ENCODE measurements at places on chromosomes 2 and 18. TPM values are rescaled to one million over a fixed set of nuclear protein-coding genes. Genes with fewer than 3 reads are reported as not detected.

The STARD6 gene
- total RNA-seq: 0.15 TPM

The SPATA3 gene
- total RNA-seq: not detected

The PDIA6 gene
- 238 TPM for total RNA-seq

The GAREM2 gene
- total RNA-seq: 0.45 TPM

The FEV gene
- not detected for total RNA-seq

The CREG2 gene
- total RNA-seq: 0.34 TPM

The INHA gene
- not detected for total RNA-seq

The DUSP2 gene
- 1.2 TPM for total RNA-seq

The HYCC2 gene
- 1.8 TPM for total RNA-seq

The RSAD2 gene
- not detected for total RNA-seq

The SF3B1 gene
- total RNA-seq: 161 TPM

The REG3A gene
- total RNA-seq: not detected

The BCL2 gene
- 3.9 TPM for total RNA-seq

The ATOH8 gene
- 15.1 TPM for total RNA-seq

The ERMN gene
- not detected for total RNA-seq

The PIAS2 gene
- 8.1 TPM for total RNA-seq

The MDH1B gene
- 0.34 TPM for total RNA-seq

The IL1R2 gene
- total RNA-seq: 0.50 TPM

The ZSWIM2 gene
- not detected for total RNA-seq

The RALB gene
- 39.3 TPM for total RNA-seq

The TLX2 gene
- 0.34 TPM for total RNA-seq

The PLA2R1 gene
- 1.5 TPM for total RNA-seq

The ADGRF3 gene
- total RNA-seq: not detected

The MCEE gene
- 12.6 TPM for total RNA-seq

The AP1S3 gene
- 2.2 TPM for total RNA-seq

The SLC4A3 gene
- 1.3 TPM for total RNA-seq

The CNTNAP5 gene
- total RNA-seq: not detected

The CCDC85A gene
- total RNA-seq: 0.15 TPM

The RGPD4 gene
- total RNA-seq: not detected

The NETO1 gene
- 0.74 TPM for total RNA-seq

The MAP3K19 gene
- total RNA-seq: not detected

The C1QL2 gene
- total RNA-seq: not detected

The PSMA8 gene
- not detected for total RNA-seq

The ACVR1C gene
- not detected for total RNA-seq

The CIB4 gene
- not detected for total RNA-seq

The TMEFF2 gene
- total RNA-seq: 19.3 TPM

The NT5C1B gene
- not detected for total RNA-seq

The MEMO1 gene
- total RNA-seq: 38.7 TPM

The FBXO15 gene
- 0.34 TPM for total RNA-seq

The PTGR3 gene
- 15.9 TPM for total RNA-seq

The LYG1 gene
- total RNA-seq: 0.45 TPM

The TGFA gene
- total RNA-seq: not detected

The SYT4 gene
- total RNA-seq: not detected

The SKOR2 gene
- not detected for total RNA-seq

The KRCC1 gene
- 15.1 TPM for total RNA-seq

The IL36A gene
- not detected for total RNA-seq

The NEU2 gene
- not detected for total RNA-seq

The TEKT4 gene
- not detected for total RNA-seq

The SCYGR4 gene
- not detected for total RNA-seq

The C2orf66 gene
- not detected for total RNA-seq

The CDH2 gene
- 12.0 TPM for total RNA-seq
